ENCODE measurements at places on chromosomes 2 and 18.

GRCh38 chr2:216555274-216555673 is 56.6 kb downstream of the RPL37A start:
- peak; percentile 73 for DNase-seq

DNA sequence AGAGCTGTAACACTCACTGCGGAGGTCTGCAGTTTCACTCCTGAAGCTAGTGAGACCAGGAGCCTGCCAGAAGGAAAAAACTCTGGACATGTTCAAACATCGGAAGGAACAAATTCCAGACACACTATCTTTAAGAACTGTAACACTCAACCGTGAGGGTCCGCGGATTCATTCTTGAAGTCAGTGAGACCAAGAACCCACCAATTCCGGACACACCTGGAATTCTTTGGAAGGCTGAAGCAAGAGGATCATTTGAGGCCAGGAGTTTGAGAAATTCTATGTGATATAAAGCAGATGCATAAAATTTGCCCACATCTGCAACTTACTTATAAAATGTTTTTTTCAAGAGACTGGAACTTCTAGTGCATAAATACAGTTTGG is 43.5 kb upstream of the ITSN2 start:
- no peak for DNase-seq

- DNase-seq = peak; percentile 39
Observed at GRCh38 chr2:144452989-144453336, 67.0 kb downstream of the ZEB2 start.

- DNase-seq = peak; percentile 67
Observed at GRCh38 chr2:56613920-56614319, 430.1 kb downstream of the CCDC85A start.

DNA sequence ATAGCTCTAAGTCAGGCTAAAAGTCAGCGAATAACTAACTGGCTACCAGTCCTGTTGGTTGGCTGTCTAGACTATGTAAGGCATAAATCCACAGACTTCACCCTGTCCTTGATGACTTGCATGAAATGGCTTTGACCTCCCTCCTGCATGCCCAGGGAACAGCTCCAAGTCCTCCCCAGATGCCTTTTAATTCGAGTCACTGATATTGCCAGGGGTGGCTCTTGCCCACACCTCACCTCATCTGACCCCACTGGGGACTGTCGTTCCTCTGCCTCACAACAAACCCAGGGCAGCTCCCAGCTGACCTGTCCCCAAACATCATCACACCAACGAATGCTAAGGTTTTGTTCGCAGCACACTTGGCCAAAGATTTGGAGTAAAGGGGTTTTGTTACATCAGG is 396.0 kb upstream of the ID2 start:
- no peak for DNase-seq

DNA sequence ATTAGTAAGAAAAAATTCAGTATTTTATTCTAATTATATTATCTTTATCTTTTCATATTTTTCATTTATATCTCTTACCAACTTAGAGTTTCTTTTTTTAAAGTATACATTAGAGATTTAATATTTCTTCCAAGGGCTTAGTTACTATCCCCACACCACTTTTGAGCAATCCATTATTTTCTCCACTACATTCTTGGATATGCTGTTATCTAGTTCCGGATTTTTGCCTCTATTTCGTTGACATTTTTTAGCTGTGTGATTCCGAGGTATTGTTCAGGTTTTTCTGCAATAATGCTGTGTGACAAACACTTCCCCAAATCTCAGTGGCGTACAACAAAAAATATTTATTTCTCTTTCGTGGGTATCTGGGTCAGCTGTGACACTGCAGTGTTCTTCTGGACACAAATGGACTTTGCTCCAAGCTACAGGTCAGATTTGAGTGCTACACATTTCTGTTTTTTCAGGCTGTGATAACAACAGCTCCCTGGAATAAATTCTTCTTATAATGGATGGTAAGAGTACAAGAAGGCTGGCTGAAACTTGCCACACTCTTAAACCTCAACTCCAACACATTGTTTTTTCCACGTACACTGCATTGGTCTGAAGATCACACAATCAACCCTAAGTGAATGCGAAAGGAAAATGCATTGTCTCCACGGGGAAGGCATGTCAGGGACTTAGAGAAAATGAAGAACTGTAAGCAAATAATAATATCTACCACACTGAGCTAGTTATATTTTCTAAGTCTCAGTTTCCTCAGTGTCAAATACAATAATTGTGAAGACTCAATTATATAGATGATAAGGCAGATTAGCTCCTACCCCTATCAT is 50.9 kb upstream of the PSMD14 start:
- DNase-seq = no peak

Data from adipocyte (in vitro differentiated cells).